ENCODE measurements at places on chromosomes 2 and 18.

DNA sequence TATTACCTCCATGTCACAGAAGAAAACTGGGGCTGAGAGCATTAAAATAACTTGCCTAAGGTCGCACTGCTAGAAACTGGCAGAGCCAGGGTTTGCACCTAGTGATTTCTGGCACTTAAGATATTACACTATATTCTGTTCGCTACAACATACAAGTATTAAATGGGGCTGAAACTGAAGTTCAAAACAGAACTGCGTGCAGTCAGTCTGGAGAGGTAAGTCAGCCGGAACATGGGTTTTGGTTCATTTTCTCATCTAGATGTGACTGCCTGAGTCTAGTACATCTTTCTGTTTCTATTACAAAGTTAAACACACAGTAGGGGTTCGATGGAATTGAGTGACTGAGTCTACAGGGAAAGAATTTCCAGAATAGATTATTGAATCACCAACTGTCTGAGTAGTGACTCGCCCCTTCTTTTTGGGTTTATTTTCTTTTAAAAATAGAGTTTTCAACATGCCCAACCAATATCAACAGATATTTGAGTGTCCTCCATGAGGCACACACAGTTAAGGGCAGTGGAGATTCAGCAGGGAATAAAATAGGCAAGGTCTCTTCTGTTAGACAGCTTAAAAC lies 150.8 kb downstream of the RNF152 start:
- no peak for DNase-seq

- no peak for DNase-seq
These were observed 13.9 kb upstream of the UGP2 start for GRCh38 chr2:63827749-63828148.

DNA sequence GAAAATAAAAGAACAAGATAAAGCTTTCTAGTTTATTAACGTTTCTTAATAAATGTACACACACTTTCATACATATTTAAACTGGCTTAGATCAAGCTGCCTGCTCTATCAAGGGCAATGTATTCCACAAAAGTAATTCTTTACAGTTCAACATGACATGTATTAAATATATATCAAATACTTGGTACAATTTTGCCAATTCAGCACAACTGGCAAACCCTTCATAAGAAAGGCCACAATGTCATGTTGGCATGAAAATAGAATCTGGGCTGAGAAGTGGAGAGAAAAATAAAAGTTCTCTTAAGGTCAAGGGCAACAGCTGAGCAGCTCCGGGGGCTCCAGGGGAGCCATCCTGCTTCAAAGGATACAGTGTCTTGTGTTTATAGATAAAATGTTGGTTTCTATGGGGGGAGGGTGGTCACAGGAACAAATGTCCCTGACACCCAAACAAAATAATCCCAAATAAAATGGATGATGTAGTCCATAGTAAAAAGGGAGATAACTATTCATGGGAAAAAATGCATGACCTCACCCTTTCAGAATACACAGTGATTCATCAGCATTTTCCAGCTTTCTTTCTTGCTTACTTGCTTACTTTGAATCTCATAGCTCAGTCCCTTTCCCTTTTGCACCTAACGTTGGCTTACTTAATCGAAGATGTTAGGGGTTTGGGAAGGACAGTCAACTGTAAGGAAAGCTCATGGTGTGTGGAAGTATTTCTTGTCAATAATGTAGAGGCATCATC lies 494.9 kb downstream of the NYAP2 start:
- no peak for DNase-seq

DNA sequence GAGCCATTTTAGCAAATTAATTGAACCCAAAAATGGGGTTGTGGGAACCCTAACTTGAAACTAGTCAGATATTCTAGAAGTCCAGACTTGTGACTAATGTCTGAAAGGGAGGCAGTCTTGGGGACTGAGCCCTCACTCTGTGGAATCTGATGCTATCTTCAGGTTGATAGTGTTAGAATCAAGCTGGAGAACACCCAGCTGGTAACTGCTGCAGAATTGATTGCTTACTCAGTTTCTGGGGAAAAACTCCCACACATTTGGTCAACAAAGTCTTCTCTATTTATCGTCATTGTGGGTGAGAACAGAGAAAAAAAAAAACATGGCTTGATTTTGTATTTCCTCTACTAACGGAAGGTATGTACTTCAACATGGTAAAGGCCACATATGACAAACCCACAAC lies 1925.8 kb upstream of the CELF4 start:
- DNase-seq = no peak

DNA sequence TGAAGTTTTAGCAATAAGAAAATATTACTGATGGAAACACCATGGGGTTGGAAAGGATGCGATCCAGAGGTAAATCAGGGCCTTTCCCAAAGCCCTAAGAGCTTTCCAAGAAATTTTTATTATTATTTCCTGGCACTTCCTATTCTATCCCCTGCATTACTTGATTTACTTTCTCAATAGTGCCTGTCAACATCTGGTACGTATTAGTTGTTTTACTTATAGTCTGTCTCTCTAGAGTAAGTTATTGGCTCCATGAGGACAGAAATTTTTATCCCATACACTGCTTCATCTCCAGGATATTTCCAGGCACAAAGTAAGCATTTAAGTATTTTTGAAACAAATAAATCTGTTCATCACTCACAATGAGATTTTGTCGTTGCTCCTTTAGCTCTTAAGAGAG lies 18.1 kb downstream of the PPP4R1 start:
- no peak for DNase-seq

DNA sequence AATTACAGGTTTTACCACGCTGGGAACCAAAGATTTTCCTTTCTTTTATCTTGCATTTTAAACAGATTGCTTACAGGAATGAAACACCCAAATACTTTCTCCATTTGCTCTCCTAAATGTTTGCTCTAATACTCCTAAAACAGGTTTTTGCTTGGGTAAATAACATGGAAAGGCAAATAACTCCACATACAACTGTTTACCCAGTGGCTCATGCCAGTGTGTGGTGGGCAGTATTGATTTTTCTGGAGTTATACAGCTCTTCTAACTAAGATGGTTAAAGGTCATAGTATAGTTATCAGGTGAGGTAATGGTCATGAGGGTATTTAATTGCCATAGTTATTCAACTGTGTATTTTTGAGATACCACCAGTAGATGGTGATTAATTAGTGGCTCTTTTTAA lies 61.2 kb upstream of the RAB27B start:
- no peak for DNase-seq

DNA sequence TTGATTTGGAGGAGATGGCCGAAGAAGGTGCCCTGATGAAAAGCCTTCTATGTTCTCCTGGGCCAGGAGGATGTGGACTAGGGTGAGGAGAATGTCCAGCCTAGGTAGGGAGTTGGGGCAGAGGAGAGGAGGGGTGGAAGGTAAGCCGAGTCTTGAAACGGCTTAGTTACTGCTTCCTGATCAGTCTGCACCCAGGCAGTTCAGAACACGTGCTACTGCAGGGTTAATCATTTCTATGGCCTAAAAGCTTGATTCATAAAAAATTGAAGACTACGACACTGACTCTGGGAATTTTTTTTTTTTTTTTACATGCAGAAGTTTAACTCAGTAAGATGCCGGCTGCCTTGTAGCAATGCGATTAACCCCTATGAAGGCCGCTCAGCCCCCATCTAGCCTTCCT lies 125.3 kb downstream of the TMEM163 start:
- no peak for DNase-seq

DNA sequence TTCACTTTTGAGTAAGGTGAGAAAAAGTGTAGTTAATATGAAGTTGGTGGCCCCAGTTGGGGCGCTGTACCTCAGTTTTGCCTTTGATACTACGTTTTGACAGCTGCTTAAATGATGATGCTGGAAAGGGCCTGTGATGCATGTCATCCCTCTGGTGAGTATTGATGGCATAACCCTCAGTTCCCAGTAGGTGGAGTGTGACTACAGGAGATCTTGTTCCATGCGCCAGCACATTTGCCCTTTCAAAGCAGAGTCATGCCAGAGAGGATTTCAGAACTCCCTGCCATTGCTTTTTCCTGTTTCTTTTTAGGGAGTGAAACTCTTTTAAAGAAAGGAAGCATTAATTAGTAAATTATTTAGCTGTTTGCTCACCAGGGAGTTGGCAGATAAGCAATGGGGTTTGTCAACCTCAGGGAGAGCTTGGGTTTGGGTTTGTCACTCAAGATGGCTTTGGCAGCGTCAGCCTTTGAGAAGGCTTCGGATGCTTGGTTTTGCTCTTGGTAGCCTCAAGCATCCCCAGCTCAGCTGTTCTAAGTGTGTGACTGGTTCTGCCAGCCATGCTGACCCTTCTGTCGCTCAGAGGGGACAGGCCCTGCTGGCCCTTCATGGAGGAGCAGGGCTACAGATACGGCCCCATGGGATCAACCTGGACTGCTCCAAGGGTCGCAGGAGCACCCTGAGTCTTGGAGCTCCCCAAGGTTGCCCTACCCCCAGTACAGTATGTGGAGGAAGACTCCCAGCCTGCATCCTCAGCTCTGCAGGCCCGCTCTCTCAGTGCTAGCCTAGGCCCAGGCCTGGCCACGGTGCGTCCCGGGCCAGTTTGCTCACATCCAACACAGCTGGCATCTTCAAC lies 29.1 kb downstream of the ARMC9 start:
- DNase-seq = peak; percentile 83

GRCh38 chr2:64657411-64657810 lies 3.7 kb upstream of the SERTAD2 start:
- DNase-seq = no peak

DNA sequence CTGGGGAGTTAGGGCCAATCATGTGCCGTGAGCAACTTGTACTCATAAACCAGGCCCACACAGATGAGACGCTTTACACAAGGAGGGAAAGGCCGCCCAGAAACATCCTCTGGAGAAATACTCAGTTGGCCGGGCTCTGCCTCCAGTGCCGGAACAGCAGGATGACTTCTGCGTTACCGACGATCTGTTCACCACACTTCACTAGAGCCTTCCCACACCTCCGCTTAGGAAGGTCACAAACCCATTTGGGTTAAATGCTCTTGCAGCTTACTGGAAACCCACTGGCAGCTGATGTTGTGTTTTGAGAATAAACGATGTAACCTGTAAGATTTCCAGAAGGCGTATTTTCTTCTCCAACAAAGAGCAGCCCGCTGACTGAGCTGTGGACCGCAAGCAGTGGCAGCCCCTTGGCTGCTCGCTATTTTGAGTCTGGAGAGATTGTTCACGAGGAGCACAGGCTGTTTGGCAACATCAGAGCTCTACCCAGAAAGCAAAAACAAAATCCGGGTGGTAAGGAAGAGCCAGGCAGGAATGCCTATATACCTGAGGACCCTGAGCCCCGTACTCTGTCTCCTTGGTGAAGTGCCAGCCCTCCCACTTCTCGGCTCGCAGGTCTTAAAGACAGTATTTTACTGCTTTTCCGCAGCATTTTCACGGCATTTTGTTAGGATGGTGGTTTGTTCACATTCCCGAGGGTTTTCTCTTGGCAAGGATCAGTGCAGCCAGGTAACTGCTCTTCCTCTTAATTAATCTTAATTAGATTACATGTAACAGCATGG lies 44.0 kb downstream of the COLEC12 start:
- DNase-seq = no peak

DNA sequence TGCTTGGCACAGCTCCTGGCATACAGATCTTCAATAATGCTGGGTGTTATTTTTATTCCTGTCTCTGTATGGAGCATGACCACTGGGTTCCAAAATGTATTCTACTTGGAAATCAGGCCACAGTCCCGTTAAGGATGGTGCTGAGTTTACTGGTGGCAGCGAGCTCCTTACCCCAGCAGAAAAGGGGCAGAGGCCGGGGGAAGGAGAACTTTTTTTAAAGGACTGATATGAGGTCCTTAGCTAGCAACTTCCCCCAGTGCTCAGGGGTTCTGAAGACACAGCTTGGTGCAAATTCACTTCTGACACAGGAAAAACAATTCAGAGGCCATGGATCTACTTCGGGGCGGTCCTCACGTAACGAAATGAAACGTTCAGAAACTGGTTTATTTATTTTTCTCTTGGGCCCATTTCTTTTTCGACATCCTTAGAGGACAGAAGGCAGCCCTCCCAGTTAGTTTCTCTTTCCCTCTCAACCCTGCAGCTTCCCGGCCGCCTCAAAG lies 872 bp downstream of the RDH14 start:
- DNase-seq = no peak

DNA sequence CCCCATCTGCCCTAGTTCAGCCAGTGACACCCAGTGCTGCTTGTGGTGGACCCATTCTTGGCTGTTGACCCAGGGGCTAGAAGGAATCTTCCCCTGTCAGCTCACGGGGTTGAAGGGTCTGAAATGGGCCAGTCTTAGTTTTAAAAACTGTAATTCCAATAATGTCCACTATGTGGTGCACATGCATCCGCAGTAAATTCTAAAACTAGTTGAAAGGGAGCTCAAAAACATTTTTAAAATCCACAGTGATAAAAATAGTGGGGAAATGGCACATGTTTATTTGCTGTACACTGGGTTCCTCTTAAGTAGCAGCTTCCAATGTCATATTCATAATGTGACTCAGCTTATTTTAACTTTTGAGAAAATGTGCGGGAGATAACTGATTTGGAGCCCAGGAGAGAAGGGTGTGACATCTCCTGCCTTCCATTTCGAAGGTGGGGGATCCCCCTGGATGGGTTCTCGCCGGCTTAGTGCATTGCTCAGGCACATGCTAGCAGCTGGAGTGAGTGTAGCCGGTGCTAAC lies 32.8 kb downstream of the GRHL1 start:
- peak; percentile 66 for DNase-seq

GRCh38 chr2:55301277-55301676 lies 32.2 kb upstream of the MTIF2 start:
- no peak for DNase-seq

GRCh38 chr2:219555956-219556355 lies 12.1 kb downstream of the TMEM198 start:
- DNase-seq = no peak

DNA sequence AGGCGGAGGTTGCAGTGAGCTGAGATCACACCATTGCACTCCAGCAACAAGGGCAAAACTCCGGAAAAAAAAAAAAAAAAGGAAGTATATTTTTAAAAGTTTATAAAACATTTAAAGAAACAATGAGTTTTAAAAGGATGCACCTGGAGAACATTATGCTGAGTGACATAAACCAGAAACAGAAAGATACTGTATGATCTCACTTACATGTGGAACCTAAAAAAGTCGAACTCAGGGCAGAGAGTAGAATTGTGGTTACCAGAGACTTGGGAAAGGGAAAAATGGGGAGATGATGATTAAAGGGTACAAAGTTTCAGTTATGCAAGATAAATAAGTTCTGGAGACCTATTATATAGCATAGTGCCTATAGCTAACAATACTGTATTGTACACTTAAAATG lies 52.8 kb upstream of the RTN4 start:
- no peak for DNase-seq

Data from G401 (cell line).